ENCODE measurements at places on chromosomes 4 and X.

DNA sequence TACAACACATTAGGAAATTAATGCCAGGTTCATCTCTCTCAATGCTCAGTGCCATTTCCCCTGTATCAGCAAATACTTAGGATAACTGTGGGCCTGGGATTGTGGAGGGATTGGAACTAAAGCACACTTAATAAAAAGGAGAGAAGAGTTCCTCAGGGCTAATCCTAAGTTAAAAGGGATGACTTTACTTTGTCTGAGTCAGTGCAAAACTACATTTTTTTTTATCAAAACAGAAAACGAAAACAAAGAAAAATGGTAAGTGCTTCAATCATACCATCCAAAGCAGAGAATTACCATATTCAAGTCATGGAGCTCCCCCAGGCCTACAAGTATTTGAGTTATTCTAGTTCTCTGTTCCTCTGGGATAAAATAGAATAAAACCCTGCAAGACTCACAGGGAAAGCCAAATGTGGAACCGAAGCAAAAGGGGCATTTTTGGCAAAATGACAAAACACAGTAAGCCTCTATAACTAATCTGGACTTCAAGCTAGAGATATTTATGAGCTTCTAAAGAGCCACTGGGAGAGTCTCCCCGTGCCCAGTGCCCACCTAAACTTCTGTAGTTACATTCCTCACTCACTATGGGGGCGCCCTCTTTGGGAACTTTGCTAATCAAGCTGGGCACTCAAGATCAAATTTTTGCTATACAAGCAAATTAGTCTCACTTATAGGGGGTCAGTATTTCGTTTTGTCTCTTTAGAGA, 53.4 kb downstream of the PALLD start:
- DNase-seq = no peak

DNA sequence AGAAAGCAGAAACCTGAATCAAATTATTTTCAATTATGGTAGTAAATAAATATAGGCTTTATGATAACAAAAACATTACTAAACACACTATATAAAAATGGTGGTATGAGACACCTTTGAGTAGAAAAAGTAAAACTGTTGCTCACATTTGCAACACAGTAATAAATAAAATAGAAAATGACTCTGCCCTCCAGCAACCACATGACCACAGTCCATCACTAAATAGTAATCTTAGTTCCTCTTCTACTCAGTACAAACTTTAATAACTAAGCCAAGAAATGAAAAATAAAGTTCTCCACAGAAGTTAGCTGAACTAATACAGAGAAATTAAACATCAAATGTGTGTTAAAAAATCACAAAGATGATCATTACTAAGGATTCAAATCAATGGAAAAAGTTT, 108.5 kb downstream of the ADGRA3 start:
- DNase-seq = no peak

DNA sequence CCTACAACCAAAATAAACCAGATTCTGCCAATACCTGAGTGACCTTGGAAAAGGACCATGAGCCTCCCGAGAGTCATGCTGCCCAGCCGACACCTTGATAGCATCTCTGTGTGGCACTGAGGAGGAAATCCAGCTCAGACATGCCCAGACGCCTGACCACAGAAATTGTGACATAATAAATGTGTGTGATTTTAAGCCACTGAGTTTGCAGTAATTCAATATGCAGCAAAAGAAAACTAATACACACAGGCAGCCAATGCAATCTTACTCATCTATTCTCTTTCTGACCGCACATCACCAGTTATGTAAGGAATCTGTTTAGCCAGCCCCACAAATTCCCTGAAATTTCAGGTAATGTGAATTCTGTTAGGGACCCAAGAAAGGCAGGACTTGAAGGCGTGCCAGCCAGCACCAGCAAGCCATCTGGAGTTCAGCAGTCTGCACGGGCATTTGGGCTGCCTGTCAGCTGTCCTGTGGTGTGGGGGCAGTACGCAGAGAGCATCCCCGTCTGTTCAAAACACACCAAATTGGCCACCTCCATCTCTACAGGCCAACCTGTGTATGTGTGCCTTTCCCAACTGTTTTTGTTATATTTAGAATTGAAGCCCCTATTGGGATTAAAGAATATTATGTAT, 176.4 kb downstream of the NLGN4X start:
- no peak for DNase-seq

GRCh38 chr4:148786699-148787098, 344.5 kb upstream of the NR3C2 start:
- DNase-seq = no peak

GRCh38 chr4:70449220-70449619, 22.8 kb upstream of the MUC7 start:
- DNase-seq = no peak

DNA sequence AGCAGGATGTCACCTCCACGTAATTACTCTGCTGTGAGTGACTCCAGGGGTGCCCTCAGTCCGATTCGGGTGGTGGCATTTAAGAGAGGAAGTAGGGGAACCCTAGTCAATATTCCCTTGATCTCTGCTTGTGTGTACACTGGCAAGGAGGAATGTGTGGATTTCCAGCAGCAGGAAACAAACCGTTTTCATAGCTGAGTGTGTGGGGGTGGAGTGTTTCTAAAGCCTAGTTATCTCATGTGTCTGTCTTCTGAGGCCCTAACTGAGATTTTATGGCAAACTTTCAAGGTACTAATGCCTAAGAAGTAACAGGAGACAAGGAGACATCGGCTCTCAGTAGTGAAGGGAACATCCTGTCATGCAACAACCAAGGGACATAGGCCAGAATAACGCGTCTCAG, 6.6 kb upstream of the CLDN24 start:
- no peak for DNase-seq

DNA sequence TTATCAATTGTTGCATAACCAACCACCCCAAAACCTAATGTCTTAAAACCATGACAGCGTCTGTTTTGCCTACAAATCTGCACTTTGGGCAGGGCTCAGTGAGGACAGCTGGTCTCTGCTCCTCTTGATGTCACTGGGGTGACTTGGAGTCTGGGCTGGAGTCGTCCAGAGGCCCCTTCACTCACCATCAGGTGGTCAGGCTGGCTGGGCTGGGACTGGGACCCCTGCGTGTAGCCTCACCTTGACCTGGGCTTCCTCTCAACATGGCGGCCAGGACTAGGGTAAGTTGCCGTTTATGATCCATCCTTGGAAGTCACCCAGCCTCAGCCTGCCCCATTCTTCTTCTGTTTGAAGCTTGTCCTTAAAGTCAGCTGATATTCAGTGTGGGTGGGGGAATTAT, 116.8 kb upstream of the NKX1-1 start:
- DNase-seq = no peak

- DNase-seq = no peak
Measured at GRCh38 chrX:85993539-85994197, 53.7 kb downstream of the CHM start.

- no peak for DNase-seq
Measured at GRCh38 chr4:57490520-57491255, 380.5 kb upstream of the IGFBP7 start.

- DNase-seq = no peak
Measured at GRCh38 chr4:145840162-145840768, 98.4 kb downstream of the ZNF827 start.

GRCh38 chr4:77699731-77700210, 94.2 kb downstream of the CXCL13 start:
- no peak for DNase-seq

- DNase-seq = no peak
Measured at GRCh38 chr4:143357161-143357845, 20.6 kb downstream of the GAB1 start.

GRCh38 chr4:87697945-87698344, 47.9 kb downstream of the DMP1 start:
- no peak for DNase-seq

All from stimulated activated CD4-positive, alpha-beta T cell treated with anti-CD3 and anti-CD28 coated beads, Interleukin-15, amount 100 ng/mL, for 1 hour (primary cell).